NCI-H2029 (cell line): ENCODE measurements at places on chromosomes 7 and 10.

GRCh38 chr10:23779301-23779700 is 340.4 kb downstream of the OTUD1 start:
- no peak for DNase-seq

DNA sequence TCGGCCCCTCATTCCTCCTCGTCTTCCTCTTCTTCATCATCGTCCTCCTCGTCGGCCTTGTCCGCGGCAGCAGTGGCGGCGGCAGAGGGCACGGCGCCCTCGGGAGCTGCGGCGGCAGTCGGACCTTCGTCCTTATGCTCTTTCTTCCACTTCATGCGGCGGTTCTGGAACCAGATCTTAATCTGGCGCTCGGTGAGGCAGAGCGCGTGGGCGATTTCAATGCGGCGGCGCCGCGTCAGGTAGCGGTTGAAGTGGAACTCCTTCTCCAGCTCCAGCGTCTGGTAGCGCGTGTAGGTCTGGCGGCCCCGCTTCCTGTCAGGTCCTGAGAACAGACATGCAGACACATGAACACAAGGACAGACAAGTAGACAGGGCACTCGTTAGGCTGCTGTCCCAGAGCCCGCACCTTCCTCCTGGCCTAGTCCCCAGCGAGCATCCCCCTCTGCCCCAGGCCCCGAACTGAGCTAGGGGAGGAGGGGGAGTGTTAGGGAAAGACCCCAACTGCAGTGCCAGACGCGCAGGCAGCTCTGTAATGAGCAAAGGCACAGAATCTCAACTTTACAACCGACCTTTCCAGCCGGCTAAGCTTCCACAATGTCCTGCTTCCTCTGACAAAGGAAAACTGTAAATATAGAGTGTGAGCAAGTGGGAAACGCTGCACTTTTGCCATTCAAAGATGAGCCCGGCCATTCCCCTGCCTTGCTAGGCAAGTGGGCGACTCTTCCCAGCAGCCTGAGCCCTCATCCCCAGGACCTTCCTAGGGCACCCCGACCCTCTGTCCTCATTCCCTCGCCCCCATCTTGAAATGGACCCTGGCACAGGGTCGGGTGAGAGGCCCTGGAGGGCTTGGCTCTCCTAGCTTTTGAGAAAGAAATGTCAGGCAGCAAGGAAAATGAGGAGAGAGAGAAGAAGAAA is 1.3 kb downstream of the HOXA7 start:
- no peak for DNase-seq

- DNase-seq = no peak
Observed at GRCh38 chr7:42237811-42238541, 967 bp upstream of the GLI3 start.

GRCh38 chr10:100297242-100297641 is 10.8 kb upstream of the BLOC1S2 start:
- no peak for DNase-seq

DNA sequence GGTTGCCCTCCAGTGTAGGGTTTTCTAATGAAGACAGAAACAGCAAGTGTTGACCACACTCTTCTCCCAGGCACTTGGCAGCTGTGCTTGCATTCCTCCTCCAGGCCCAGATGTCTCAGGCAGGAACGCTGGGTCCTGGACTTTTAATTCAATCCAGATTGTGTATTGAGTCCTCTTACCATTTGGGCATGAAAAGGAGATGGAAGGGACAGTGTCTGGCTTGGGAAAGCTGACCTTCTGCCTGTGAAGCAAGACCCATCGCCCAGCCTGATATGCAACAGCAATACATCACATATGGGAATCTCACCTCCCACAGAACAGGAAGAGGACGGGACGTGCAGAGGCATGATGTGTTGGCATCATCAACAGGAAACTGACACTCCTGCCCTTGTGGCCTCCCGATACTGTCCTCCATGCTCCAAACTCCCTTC is 174.4 kb upstream of the LYZL2 start:
- DNase-seq = no peak

GRCh38 chr7:105132335-105132734 is 118.3 kb downstream of the KMT2E start:
- no peak for DNase-seq

DNA sequence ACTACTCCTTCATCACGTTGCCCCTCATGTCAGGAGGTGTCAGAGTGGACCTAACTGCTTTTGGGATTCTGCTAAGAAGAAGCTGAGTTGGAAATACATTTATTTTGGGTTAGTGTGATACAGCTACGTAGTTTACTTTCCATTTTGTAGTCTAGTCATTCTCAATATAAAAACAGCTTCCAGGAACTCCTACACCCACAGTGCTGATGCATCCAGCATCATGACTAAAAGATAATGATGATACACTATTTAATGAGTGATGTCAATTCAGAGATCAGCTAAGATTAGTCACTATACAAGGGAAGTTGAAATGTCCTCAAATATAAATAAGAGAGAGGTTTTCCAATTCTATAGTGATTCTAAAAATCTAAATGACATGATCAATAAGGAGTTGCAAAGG is 264.2 kb upstream of the SLC26A5 start:
- DNase-seq = no peak

GRCh38 chr10:71970869-71971268 is 6.7 kb downstream of the CHST3 start:
- no peak for DNase-seq

GRCh38 chr7:87648316-87648715 is 20.1 kb downstream of the RUNDC3B start:
- no peak for DNase-seq

GRCh38 chr7:27316311-27316710 is 73.7 kb downstream of the EVX1 start:
- DNase-seq = no peak

DNA sequence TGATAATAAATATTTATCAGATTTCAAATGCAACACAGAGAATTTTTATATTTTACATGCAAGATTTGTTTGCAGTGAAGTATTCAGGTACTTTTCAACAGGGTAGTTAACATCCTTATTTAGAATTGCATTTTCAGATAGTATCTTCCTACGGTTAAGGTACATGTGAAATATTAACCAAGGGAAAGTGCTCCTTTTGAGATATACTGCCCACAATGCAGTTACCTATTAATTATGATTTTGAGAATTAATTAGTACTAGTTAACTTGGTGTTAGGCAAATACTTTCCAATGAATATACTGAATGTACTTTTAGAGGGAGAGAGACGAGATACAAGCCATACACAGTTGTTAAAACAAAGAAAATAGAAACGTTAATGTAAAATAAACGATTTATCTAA is 206.2 kb upstream of the YAE1 start:
- DNase-seq = no peak

DNA sequence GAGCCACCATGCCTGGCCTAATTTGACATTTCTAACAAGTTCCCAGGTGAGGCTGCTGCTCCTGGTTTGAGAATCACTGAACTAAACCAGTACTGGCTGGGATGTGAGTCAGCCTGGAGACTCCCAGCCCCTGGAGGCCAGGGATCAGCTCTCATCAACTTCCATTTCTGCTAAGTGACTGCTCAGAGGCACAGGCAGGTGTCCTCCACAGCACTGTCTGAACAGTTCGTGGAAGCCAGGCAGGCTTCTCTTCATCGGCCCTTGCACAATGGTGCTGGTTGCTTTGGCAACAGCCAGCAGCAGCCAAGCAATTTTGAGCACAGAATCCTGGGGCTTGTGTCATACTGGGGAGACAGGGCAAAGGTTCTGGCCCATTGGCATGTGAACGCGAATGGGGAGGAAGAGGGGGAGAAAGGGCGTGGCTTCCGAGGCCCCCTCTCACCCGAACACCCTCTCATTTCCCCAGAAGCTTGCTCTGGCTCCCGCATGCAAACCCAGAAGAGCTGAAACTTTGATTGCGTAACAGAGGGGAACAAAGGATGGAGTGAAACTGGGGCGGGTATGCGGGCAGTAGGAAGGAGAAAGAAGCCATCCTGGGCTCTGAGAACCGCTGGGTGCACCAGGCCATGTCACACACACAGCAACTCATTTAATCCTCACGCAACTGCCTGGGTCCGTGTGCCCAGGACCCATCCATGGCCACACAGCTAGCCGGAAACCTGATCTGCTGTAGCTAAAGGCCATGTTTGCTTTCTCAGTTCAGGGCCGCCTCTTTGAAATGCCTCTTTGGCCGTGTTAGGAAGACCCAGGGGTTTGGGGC is 9.0 kb upstream of the POR start:
- DNase-seq = no peak

GRCh38 chr10:44965651-44966097 is 6.1 kb downstream of the RASSF4 start:
- DNase-seq = no peak

DNA sequence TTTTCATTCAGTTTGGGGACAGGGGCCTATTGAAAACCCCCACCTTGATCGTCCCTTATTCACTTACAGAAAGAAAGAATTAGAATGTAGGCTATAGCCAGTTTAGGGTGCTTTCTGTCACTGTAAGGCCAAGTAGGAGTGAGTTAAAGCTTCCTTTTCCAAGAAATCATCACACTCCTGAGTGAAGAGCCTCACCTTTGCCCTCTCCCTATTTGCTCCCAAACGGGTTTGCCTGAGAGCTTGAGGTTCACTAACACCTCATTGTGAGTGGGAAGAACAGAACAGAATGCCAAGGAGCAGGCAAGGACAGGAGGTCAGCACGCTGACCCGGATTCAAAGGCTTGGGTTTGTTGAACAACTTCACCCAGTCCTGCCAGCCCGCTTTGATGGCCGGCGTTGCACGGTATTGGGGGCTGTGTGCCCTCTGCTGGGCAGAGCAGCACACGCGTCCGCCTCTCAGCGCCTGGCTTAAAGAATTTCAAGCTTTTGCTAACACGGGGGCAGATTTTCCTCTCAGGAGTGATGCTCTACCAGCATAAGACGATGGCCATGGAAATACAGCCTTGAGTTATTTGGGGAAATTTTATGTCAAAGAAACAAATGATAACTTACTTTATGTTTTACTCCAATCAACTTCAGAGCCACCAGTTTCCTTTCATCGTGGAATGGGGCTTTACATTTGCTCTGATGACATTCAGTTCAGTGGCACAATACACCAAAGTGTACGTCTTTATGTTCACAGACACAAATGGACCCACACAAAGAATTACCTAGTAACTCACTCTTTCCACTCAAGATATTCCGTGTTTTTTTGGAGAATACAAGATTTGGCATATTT is 470.0 kb downstream of the SUGCT start:
- no peak for DNase-seq
